CD4-positive, CD25-positive, alpha-beta regulatory T cell (primary cell): ENCODE measurements at places on chromosomes 11 and 22. TPM values are rescaled to one million over a fixed set of nuclear protein-coding genes. Genes with fewer than 3 reads are reported as not detected.

BAIAP2L2 gene
- total RNA-seq = 1.2 TPM

- peaks cover 2% of the 10 kb centered on the region for H3K27me3 ChIP-seq
- H3K36me3 ChIP-seq = no peaks in the 10 kb centered on the region
- no peak for DNase-seq
- H3K4me1 ChIP-seq = no peaks in the 10 kb centered on the region
- H3K4me3 ChIP-seq = no peak overlapping the region
Measured at GRCh38 chr22:28977481-28977971, 84.1 kb downstream of the C22orf31 start.

HBE1 gene
- total RNA-seq = not detected

MMP7 gene
- total RNA-seq = not detected

DNA sequence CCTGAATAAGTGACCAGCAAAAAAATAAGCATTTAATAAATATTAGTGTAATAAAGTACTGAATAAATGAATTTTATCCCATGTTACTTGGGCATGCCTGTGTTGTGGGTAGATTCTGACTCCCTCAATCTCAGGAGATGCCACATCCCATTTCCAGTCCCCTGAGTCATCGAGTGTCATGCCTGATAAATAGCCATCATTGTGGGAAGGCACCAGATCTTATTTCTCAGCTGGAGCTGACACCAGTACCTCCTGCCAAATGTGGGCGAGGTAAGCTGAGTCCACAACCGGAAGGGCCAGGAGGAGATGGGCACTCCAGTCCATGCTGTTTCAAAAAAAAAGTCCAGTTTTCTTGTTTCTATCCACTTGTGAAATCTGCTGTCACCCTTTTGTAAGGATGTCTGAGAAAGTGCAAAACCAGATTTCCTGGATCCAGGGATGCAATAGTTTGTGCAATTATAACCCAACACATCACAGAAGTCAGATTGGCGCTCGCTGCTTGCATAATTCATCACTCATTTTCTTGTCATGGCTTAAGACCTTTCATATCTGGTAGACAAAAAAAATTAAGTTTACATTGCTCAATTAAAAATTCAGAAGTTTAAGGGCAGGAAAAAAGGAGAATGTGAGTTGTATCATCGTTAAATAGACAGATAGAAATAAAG, 311.6 kb downstream of the MIAT start:
- no peaks in the 10 kb centered on the region for H3K4me1 ChIP-seq
- no peak overlapping the region for H3K27ac ChIP-seq
- no peaks in the 10 kb centered on the region for H3K27me3 ChIP-seq
- DNase-seq = no peak
